ENCODE measurements at places on chromosomes 5 and 9. TPM values are rescaled to one million over a fixed set of nuclear protein-coding genes. Genes with fewer than 3 reads are reported as not detected.
A peak's percentile ranks its signal among the peaks of the same experiment; 100 is the strongest.

- no peak for DNase-seq
Observed at GRCh38 chr9:134461426-134461982, 135.2 kb downstream of the RXRA start.

- no peak for DNase-seq
Observed at GRCh38 chr9:89837162-89837933, 232.5 kb downstream of the GADD45G start.

- no peak for DNase-seq
Observed at GRCh38 chr5:157959370-157959769, 100.4 kb upstream of the CLINT1 start.

- DNase-seq: no peak
Observed at GRCh38 chr5:2019716-2020115, 137.0 kb upstream of the IRX4 start.

- DNase-seq: peak; percentile 7
Observed at GRCh38 chr5:135559354-135559753, 19.4 kb downstream of the CXCL14 start.

DNA sequence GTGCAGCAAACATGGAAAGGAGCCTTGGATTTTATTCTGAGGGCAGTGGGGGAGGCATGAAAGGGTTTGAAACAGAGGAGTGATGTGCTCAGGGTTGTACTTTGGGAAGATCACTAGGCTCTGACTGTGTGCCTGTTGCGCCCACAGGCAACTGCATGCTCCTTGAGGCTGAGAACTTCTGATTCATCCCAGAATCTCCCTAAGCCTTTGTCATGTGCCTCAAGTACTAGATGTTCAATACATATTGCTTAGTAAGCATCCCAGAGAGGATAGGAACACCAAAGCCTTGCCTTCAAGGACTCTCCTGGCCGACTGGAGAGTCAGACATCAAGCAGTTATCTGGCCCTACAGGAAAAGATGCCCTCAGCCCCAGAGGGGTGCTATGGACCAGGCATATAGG is 54.1 kb downstream of the ARHGEF37 start:
- DNase-seq: no peak

FST gene
- 10.6 TPM for total RNA-seq

CDC20B gene
- not detected for total RNA-seq

MARCHF11 gene
- 5.4 TPM for total RNA-seq

MYMK gene
- not detected for total RNA-seq
